ENCODE measurements at places on chromosomes 16 and 17.

DNA sequence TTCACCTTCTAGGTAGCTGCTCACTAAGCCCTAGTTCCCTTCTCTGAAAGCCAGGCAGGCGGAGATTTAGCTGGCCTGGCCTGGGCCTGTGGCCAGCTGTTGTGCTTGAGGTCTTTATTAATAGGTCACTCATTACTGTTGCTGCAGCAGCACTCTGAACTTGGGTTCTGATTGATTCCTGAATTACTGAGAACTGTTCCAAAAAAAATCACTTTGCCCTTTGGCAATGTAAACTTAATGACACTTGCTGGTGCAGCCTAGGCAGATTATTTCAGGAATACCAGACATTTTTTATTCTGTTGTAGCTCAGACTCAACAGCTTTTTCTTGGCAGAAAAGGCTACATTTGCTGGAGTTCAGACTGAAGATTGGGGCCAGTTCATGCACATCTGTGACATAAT is 2.7 kb downstream of the TOM1L1 start:
- DNase-seq = no peak

DNA sequence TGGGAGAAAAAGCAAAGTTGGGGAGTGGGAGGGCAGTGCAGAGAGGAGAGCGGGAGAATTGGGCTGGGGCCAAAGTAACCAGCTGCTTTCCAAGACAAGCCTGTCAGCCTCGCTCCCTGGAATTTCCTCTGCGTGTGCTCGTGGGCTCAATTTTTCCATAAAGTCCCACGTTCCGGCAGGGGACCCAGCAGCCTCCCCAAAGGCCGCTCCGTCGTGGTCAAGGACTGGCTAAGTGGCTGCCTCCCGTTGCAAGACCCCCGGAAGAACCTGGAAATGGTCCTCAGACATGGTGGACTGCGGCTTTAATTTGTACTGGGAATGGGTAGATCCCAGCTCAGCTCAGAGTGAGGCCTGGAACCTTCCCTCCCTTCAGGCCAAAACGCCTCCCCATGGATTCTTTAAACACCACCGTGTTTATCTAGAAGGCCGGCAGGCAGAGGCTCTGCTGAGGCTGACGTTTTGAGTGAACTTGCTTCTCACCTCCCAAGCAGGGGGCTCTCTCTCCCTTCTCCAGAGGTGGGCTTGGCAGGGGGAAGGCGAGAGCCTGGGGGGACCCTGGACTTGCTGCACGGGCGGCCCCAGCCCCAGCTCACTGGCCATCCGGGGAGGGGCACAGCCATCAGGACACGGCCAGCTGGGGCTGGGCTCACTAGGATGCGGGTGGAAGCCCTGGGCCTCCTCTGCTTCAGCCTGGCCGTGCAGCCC is 190.0 kb downstream of the C16orf95 start:
- DNase-seq = no peak

GRCh38 chr16:29674188-29674587 is 4.8 kb upstream of the QPRT start:
- peak; percentile 71 for DNase-seq

- DNase-seq = no peak
Measured at GRCh38 chr16:5042574-5043171, 8.9 kb upstream of the NAGPA start.

DNA sequence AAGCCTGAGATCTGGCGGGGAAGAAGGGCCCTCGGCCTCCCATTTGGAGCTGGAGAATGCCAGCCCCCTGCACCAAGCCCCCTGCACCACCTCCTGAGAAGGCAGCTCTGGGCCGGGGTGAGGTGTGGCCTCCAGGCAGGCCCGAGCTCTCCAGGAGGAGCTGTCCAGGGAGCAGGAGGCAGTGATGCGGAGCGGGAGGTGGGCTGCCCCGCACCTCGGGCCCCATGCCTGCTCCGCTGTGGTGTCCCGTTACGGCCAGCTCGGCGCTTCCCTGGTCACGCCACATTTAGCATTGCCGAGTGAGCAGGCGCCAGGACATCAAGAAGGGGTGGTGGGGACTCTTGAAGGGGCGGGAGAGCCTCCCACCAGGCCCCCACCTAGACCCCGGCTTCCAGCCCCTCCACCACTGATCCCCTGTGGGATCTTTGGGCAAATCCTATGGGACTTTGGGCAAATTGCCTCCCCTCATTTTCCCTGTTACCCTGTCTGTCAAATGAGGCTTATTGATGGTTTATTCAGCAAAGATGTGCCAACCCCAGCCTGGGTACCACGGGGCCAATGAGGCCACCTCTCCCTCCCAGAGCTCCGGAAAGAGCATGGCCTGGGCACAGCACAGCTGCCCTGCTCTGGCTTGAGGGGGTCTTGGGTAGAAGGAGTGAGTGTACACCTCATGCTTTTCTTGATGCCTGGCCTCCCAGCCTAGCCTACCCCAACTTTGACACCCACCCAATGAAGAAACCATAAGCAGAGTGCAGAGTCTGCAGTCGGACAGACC is 15.3 kb downstream of the FOXN1 start:
- DNase-seq = no peak

DNA sequence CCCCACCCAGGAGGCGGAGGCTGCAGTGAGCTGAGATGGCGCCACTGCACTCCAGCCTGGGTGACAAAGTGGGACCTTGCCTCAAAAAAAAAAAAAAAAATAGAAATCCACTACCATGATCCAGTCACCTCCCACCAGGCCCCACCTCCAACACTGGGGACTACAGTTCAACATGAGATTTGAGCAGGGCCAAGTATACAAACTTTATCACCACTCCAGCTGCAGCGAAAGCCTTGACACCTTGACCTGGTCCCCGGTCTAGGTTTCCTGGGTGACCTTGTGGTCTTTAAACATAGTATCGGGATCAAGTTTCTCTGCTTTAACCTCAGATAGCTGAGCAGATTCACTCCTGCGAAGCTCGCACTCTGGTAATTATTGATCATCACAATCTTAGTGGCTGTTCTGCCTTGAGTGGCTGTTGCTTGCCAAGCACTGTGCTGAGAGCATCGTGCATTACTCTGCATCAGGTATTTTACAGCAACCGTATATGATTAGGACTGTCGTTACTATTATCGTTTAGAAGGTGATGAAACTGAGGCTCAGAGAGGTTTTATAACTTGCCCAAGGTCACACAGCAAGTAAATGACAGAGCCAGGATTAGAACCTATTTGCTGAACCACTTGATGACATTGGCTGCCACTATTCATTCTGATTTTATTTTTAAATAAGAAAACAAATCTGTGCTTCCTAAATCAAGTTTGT is 50.3 kb upstream of the MEAK7 start:
- DNase-seq = no peak

DNA sequence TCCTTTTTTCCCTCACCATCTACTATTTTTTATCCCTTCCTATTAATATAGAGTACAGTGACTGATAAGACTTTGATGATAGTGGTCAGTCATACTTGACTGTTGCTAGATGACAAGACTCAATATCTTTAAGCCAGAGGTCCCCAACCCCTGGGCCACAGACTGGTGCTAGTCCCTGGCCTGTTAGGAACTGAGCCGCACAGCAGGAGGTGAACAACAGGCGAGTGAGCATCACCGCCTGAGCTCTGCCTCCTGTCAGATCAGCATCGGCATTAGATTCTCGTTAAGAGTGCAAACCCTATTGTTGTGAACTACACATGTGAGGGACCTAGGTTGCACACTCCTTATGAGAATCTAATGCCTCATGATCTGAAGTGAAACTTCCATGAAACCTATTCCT is 341.3 kb downstream of the BCAS3 start:
- DNase-seq = no peak

- DNase-seq = no peak
Measured at GRCh38 chr17:64262198-64262999, 661 bp downstream of the TEX2 start.

- DNase-seq = no peak
Measured at GRCh38 chr16:81707411-81708265, 71.5 kb upstream of the PLCG2 start.

DNA sequence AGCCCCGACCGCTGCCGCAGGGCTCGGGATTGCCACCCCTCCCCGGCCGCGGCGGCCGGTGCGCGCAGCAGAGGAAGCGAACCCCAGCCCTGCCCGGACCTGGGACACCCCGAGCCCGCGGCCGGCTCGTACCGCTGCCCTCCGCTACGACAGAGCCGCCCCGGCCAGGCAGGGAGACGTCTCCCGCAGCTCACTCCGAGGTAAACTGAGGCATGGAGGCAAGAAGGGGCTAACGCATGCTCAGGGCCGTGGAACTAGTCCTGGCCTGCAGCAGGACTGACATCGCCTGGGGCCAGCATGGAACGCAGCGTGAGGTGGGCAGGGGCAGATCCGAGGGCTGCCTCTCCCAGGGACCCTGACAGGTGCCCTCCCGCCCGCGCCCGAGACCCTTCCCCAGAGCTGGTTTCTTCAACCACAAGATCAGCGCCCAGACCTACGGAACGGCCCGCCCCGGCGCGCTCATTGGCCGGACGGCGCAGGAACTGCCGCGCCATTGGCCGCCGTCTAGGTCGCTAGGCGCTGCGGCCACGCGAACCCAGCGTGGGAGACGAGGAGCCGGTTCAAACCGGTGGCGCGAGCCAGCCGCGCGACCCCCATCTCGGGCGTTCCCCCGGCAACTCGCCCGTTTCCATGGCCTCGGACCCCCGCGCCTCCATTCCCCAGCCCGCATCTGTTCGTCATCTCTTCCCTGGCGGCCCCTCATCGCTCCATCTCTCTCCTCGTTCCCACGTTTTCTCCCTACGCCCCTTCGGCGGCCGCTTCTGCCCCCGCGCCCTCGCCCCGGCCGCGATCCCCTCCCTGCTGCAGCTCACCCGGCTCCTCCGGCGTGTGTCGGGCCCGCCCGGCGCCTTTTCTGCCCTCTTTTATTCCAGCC is at the start of gene SLC43A2:
Gene SLC43A2 (minus strand): TSS at position 853 of the 874 bp plus-strand sequence. CDS start 960 bp downstream, outside the sequence.
- DNase-seq = peak; percentile 79

Data from inflammatory macrophage treated with lipopolysaccharide for 1 hour (primary cell).